Fibroblast of skin of left biceps (primary cell): ENCODE measurements at places on chromosomes 5 and 9.

DNA sequence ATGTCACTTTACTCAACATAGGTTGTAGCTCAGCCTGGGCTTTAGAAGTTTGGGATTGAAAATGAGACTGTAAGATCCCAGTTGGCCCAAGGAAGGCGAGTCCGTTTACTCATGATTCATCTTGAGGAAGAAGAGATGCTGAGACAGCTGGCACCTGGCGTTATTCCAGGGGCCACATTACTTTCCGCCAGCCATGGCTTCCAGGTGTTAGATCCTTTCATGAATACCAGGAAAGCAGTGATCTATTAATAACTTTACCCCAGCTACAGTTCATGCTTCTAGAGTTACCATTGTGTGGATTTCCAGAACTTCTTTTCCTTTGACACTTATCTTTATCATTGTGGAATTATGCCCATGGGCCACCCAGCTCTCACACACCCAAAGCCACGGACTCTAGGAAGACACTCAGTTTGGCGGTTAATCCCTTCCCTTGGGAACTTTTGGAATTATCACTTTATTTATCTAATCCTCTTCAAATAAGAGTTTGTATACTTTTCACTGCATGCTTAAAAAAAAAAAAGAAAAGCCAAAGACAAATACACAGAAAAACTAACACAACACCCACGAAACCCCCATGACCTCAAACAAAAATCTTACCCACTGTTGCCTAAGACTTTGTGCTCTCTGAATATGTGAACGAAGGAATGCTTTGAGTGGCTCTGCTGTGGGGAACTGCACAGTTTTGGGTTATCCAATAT lies 26.9 kb downstream of the RAI14 start:
- DNase-seq: no peak

GRCh38 chr9:130531670-130532069 lies 47.7 kb upstream of the FUBP3 start:
- no peak for DNase-seq

GRCh38 chr9:19148187-19148586 lies 20.9 kb upstream of the PLIN2 start:
- no peak for DNase-seq

DNA sequence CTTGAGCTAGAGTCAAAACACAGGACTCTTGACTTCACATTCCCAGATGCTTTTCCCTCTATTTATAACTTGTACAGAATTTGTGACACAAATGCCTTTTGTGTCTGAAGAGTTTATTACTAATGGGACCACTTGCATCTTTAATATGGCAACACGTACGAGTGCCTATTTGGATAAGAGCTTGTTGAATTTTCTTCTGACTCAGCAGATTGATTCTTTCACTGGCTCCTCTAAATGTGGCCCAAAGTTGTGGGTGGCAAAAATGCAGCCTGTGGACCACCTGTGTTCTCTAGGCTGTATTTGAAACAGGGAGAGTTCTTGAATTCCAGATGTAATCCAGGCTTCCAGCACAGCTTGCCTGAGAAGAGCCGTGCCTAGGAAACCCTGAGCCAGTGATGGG lies 34.1 kb upstream of the ERCC6L2 start:
- DNase-seq: no peak

DNA sequence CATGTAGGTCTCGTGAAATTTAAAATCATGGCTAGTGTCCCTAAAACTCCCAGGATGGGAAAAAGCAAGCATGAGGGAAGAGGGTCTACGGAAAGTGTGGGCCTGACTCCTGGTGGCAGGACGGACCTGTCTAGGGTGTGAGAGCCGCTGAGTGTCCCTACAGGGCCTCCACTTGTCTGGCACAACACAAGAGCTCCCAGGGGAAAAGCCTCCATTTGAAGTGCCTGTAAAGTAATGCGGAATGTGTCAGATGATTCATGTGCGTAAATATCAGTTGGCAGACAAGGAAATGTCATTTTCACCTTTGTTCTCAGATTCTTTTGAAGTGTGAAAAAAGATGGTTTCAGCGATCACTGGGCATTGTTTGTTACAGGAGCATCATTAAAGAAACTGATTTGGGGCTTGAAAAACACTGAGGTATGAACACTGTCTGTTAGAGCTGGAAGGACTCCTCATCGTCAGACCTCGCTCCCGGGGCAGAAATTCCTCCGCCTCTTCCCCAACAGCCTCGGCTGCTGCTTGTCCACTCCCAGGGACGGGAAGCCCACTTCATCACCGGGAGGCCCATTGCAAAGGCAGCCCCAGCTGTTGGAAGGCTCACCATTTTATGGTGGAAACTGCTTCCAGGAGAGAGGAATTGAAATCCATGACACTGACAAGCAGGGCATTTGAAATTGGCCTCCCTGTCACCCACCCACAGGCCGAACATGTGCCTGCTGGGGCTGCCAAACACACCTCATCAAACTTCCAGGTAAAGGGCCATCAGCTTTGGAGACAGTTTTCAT lies 240.8 kb downstream of the FSTL4 start:
- DNase-seq: no peak

- no peak for DNase-seq
Observed at GRCh38 chr5:137724251-137724650, 11.6 kb downstream of the KLHL3 start.
